ENCODE measurements at places on chromosomes 12 and 14. TPM values are rescaled to one million over a fixed set of nuclear protein-coding genes. Genes with fewer than 3 reads are reported as not detected.

- peak; percentile 92 for DNase-seq
Observed at GRCh38 chr14:92692822-92693226, 55.6 kb downstream of the LGMN start.

- DNase-seq = peak; percentile 66
Observed at GRCh38 chr14:92564344-92565039, 50.9 kb downstream of the RIN3 start.

DNA sequence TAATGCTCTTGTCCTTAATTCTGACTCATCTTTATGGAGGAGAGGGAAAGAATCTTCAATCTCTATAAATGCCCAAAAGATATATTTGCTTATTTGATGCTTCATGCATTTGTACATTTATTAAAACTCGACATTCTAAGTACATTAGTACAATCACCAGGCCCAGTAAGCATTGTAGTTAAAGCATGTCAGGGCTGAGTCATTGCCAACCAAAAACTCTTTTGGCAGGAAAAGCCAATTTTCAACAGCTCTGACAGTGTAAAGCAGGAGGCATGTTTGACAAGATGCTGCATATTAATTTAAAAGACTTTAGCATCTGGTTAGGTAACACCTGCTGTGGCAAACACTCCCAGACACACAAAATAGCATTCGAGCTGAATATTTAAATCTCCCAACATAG is 290.9 kb downstream of the PPFIA2 start:
- no peak for DNase-seq

DNA sequence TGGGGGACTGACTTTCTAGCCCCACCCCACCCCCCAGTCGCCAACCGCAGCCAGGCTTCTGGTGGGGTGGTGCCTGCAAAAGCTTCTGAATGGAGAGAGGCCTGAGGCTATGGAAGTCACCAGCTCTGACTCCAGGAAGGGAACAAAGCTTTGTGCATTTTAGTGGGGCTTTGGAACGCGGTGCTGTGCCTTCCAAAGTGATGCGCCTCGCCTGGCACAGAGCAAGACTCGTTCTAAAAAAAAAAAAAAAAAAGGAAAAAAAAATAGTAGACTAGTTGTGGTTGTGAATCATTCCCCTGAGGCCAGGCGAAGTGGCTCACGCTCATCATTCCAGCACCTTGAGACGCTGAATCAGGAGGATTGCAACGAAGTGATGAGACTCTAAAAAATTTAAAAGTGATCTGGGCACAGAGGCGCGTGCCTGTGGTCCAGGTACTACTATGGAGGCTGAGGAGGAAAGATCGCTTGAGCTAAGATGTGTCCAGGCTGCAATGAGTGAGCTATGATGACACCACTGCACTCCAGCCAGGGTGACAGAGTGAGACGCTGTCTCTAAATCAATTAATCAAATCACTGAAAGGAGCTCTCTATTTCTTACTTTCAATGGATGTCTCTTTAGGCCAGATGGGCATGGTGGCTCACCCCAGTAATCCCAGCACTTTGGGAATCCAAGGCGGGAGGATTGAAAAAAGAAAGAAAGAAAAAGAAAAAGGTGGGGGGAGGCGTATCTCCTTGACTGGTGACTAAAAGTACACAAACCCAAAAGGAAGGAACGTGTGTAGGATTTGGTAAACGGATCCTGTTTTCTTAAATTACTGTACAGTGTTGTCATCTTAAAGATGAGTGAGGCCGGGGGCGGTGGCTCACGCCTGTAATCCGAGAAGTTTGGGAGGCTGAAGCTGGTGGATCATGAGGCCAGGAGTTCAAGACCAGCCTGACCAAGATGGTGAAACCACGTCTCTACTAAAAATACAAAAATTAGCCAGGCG is 259.6 kb upstream of the ALG10B start:
- no peak for DNase-seq

DNA sequence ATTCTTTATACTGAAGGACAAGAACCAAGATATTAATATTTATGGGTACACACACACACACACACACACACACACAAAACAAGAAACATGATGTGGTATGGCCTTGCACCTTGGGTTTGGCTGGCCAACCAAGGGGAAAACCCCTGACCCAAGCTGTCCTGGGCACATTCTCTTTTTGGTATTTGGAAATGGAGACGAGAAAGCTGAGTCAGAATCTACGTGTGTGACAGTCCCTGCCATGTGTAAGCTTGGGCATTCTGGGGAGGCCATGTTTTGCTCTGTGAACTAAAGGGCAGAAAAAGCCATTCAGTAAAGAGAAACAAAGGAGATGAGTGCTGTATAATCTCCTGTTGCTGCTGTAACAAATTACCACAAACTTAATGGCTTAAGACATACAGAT is 35.6 kb downstream of the PTGER2 start:
- no peak for DNase-seq

- DNase-seq = no peak
Observed at GRCh38 chr12:8698879-8699278, 1.1 kb downstream of the RIMKLB start.

DNA sequence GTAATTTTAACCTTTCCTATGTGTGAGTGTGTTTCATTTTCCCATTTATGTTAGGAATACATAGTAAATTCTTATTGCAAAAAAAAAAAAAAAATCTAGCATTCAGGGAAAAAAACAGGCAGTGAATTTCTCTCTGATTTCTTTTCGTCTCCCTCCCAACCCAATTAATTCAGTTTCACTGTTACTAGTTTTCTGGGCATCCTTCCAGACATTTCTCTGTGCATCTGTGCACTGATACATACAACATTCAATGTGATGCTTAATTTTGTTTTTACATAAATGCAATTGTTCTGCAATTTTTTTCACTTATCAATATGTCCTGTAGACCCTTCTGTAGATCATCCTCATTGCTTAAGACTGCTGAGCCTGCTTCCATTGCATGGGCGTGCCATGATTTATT is 694.3 kb upstream of the TBX3 start:
- DNase-seq = no peak

- no peak for DNase-seq
Observed at GRCh38 chr14:42947991-42948390, 1341.3 kb downstream of the LRFN5 start.

- DNase-seq = no peak
Observed at GRCh38 chr12:119728444-119728745, 60.5 kb downstream of the PRKAB1 start.

DNA sequence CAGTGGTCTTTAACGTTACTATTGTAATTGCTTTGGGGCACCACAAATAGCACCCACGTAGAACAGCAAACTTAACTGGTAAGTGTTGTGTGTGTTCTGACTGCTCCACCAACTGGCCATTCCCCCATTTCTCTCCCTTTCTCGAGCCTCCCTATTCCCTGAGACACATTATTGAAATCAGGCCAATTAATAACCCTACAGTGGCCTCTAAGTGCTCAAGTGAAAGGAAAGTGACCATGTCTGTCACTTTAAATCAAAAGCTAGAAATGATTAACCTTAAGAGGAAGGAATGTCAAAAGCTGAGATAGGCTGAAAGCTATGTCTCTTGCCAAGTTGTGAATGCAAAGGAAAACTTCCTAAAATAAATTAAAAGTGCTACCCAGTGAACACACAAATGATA is 22.3 kb downstream of the PPP1R13B start:
- DNase-seq = no peak

The KRT73 gene
- total RNA-seq = not detected

The ADAM20 gene
- 0.40 TPM for total RNA-seq

The KRT83 gene
- not detected for total RNA-seq

The DACT1 gene
- total RNA-seq = 2.4 TPM

The PXN gene
- 47.1 TPM for total RNA-seq

The PCED1B gene
- total RNA-seq = 0.67 TPM

The AHNAK2 gene
- 2.6 TPM for total RNA-seq

The LRTM2 gene
- not detected for total RNA-seq
